Stimulated activated CD4-positive, alpha-beta T cell treated with anti-CD3 and anti-CD28 coated beads, Interleukin-2, amount 100 ng/mL, for 48 hours (primary cell): ENCODE measurements at places on chromosomes 16 and 17.

DNA sequence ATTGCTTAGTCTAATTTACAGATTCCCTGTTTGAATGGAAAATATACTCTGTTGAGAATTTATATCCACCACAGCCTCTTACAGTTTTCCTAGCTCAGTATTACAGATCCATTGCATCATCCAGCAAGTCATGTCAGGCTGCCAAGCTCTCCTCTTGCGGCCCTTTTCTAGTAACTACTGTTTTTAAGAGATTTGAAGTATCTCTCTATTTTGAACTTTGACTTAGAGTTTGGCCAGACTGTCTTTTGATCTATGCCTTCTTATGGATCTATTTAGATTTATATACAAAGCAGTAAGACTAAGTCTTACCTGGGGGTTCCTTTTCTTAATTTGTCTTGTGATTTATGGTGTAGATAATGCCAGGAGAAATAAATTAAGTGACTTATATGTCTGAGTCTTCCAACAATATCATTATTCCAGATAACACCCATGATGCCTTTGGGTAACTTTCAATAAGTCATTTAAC lies 53.1 kb upstream of the ABCC11 start:
- no peak for DNase-seq

GRCh38 chr17:75639327-75639726 lies 6.1 kb downstream of the SMIM5 start:
- DNase-seq: no peak

DNA sequence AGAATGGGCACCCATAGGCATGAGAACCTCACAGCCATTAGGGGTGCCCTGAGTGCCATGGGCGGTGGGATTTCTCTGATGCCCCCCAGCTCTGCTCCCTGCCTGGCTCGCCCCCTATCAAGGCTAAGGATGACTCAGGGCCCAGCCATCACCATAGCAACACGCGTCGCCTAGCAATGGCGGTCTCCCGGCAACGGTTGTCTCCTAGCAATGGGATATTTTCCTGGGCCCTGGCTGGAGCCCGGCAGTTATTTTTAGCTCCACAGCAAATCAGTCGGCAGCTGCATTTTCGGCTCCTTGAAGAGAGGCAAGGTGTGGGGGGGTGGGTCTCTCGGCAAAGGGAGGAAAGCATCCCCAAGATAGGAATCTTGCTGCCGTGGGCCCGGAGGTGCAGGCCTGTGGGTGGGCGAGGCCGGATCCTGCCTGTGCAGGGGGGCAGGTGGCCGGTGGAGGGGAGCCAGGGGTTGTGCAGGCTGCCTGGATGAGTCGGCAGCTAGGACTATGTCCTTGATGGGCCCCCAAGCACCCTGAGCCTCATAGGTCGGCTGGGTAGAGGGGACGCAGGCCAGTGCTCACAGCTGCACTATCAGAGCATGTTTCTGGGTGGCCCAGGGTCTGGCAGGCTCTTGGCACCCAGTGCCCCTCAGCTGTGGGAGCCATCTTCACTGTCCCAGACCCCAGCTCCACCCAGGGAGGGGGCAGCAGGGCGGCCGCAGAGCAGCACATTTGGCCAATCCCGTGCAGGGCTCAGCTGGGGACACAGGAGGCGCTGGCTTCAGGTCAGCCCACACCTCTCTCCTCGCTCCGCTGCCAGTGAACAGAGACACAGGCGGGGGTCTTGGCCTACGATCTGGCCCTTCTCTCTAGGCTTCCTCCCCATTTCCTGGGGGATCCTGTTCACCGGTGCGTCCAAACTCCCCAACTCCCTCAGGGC lies 4.2 kb upstream of the FBXL16 start:
- no peak for DNase-seq

GRCh38 chr17:81685108-81685507 lies 1.3 kb downstream of the HGS start:
- peak; percentile 47 for DNase-seq

DNA sequence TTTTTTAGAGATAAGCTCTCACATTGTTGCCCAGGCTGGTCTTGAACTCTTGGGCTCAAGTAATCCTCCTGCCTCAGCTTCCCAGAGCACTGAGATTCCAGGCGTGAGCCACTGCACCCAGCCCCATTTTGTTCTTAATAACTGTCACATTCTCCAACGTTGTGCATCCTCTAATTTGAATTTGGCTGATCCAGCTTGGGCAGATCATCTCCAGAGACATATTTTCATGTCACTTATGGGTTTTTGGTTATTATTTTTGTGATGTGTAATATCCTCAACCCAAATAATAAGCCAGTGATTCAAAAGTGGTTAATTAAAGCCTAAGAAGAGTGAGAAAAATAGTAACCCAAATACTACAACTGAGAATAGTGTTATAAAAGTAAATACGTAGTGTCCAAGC lies 16.2 kb upstream of the COL1A1 start:
- no peak for DNase-seq

- no peak for DNase-seq
Measured at GRCh38 chr17:10271106-10271562, 72.7 kb upstream of the GAS7 start.

DNA sequence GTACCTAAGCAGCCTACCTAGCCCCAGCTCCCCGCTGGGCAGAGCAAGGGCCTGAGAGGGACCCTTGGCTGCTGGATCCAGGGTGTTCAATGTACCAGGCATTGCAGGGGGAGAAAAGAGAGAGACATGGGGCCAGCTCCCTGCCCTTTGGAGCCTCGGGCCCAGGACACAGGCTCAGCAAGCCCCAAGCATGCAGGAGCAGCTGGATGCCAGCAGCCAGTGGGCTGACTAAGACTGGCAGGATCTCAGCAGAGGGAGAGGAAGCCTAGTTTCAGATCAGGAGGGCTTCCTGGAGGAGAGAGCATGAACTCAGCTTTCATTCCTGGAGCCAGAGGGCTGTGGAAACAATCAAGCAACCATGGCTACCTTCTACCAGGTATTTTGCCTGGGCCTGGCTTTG lies 82.0 kb upstream of the NKD1 start:
- DNase-seq: no peak

- no peak for DNase-seq
Measured at GRCh38 chr16:48537275-48537674, 72.7 kb downstream of the N4BP1 start.

GRCh38 chr16:74872302-74872701 lies 97.7 kb upstream of the FA2H start:
- DNase-seq: no peak

DNA sequence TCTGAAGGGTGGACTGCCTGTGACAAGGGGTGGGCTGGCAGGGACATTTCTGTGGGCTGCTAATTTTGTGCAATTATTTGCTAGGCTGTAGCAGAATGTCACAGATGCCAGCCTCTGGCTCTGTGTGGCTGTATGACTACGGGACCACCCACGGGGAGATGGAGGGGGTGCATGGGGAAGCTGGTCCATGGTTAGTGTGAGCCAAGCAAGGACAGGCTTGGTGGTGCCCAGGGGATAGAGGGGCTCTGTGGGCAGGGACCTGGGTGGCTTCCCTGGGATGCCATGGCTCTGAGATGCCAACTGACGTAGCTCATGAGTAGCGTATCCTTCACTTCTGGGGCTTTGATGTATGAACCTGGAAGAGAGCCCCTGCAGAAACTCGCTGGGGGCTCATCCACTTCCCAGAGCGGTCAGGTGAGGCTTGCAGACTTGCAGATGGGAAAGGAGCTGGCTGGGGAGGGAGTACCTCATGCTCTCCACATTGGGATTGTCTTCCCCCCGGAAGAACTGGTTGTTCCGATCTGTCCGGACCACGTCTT lies 87.2 kb downstream of the TBC1D16 start:
- no peak for DNase-seq

- no peak for DNase-seq
Measured at GRCh38 chr17:64244165-64244564, 18.9 kb downstream of the TEX2 start.

GRCh38 chr17:35912339-35912912 lies 18.1 kb downstream of the RDM1 start:
- DNase-seq: no peak

GRCh38 chr17:69533481-69534234 lies 119.2 kb downstream of the MAP2K6 start:
- DNase-seq: no peak

DNA sequence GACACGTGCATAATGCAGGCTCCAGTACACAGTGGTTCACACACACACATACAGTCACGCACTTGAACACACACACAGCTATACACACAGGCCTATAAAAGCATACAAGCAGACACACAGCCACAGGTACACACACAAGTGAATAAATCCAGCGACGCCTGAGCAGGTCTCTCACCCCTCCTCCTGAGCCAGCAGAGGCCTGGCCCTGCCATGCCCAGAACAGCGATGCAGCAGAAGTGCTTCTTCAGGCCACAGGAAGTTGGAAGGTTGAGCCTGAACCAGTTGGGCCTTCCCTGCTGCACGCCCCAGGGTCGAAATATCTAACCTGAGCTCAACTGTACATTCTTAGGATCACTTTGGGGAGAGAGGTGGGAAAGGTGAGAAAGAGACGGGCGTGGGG lies 7.3 kb upstream of the CD79B start:
- no peak for DNase-seq

DNA sequence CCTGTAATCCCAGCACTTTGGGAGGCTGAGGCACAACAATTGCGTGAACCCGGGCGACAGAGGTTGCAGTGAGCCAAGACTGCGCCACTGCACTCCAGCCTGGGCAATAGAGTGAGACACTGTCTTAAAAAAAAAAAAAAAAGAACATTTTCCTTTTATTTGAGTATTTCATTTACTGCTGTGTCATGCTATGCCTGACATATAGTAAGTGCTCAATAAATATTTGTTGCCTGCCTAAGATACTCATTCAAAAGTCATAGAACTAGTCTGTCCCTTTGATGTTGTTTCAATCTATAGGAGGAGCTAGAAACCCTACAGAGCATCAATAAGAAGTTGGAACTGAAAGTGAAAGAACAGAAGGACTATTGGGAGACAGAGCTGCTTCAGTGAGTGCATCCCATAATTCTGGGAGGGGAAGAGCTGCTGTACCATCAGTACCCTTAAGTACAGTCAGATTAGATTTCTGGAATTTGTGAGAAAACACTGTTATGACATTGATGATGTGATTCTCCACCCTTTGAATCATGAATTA lies 20.0 kb downstream of the CALCOCO2 start:
- no peak for DNase-seq

DNA sequence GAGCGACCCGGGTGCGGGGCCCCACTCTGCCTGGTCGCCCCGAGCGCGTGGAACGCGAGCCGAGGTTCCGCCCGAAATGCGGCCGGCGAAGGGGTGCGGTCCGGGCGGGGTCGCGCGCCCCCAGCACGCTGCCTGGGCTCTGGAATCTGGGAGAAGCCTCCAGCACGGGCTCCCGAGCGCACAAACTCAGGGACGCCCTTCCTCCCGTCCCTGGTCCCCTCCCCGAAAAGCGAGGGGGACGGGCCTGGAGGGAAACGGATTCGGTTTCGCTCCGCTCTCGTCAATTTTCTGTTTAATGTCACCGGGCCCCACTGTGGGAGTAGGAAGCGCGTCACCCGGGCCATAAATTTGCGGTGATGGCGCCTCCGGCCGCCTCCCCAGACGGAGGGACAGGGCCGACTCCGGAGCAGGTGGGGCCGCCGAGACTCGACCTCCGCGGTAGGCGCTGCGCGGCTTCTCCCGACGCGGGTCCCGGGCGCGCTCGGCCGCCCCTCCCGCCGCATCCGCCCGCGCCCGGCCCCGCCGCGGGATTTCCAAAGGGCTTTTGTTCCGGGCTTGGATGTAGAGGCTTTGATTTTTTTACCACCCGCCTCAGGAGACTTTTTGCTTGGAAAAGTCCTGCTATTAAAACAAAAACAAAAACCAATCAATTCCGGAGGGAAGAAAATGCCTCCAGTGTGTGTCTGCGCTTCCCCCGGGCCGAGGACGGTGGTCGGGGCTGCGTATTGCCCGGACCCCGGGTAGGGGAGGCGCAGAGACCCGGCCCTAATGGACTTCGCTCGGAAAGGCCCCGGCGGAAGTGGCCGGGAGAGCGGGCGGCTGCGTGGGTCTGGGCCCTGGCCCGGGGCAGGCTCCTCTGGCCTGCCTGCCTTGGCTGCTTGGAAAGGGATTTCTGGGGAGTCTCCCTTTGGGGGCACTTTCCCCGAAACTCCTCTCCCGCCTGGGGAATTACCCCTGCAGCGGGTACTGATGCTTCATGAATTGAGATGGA lies 7.9 kb upstream of the BAHCC1 start:
- peak; percentile 41 for DNase-seq

- no peak for DNase-seq
Measured at GRCh38 chr17:52048137-52048898, 110.2 kb downstream of the CA10 start.

DNA sequence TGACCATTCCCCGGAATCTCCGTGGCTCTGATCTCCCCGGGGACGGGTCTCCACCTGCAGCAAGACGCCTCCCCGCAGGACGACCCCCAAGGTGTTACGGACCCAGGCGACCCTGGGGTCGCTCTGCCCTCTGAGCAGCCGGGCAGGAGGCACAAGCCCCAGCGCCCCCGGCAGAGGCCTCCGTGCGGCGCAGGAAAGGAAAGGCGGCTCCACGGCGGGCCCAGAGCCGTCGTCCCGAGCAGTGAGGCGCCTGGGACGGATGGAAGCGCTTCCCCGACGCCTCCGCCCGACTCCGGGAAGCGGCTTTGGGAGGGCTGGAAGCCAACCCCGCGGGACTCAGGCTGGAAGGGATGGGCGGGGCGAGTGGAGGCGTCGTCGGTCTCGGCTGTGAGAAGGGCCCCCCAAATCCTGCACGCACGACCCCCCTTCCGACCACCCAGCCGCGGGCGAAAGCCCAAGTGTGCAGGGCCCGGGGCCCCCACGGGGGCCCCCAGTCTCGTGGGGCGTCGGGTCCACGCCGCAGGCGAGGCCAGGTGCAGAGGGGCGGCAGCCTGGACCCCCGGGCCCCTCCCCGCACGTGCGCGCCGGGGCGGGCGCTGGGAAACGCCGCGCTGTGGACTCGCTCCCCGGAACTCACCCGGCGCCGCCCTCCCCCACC lies 32.7 kb upstream of the RPH3AL start:
- no peak for DNase-seq

GRCh38 chr17:44152875-44153274 lies 11.1 kb downstream of the HROB start:
- no peak for DNase-seq

- DNase-seq: no peak
Measured at GRCh38 chr16:22353933-22354541, 20.4 kb downstream of the CDR2 start.
